ENCODE measurements at places on chromosomes 6 and 20.
A peak's percentile ranks its signal among the peaks of the same experiment; 100 is the strongest.

DNA sequence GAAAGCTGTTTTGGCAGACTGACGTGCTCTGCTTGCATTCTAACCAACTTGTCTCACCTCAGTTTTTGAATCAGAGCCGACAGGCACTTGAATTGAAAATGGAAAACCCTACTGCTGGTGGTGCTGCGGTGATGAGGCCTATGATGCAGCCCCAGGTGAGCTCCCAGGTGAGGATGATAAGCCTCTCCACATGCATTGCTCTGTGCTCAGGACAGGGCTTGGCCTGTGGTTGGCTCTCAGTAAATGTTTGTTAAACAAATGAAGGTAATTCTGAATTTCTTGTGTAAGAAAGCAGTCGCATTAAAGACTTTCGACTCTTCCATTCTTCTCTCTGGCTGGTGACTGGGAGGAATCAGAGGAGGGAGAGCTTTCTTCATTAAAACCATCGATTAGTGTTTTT is 136.3 kb downstream of the SULF2 start:
- no peak for DNase-seq

DNA sequence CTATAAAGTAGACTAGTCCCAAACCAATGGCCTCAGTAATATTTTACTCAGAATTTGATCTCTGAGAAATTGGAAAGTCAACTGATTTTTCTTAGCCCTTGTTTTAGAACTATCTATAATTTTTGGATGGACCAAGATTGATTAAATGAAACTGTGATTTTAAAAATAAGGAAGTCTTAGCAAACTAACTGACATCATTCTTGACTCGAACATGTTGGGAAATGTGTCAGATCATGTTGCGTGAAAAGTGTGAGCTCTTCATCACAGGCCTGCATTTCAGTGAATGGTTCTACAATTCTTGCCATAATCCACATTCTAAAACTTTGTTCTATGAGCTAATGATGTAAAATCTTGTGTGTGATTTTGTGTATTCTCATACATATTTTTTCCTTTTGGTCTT is 11.0 kb downstream of the TNFAIP3 start:
- no peak for DNase-seq

DNA sequence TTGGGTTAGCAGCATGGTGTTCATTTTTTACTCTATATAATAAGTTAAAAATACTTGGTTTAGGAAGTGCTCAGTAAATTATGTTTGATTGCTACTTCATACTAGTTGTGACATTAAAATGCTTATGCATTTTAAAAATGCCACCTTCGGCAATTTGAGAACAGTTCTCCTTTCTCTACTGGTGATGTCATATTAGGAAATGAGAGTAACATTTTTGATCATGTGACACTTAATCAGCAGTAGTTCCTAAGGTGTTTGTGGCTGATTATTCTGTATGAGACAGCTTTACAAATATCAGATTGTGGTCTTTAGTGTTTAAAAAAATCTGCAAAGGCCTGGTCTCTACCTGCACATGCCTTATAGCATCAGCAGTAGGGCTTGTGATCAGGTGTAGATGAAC is 4.4 kb downstream of the GZF1 start:
- DNase-seq = no peak

DNA sequence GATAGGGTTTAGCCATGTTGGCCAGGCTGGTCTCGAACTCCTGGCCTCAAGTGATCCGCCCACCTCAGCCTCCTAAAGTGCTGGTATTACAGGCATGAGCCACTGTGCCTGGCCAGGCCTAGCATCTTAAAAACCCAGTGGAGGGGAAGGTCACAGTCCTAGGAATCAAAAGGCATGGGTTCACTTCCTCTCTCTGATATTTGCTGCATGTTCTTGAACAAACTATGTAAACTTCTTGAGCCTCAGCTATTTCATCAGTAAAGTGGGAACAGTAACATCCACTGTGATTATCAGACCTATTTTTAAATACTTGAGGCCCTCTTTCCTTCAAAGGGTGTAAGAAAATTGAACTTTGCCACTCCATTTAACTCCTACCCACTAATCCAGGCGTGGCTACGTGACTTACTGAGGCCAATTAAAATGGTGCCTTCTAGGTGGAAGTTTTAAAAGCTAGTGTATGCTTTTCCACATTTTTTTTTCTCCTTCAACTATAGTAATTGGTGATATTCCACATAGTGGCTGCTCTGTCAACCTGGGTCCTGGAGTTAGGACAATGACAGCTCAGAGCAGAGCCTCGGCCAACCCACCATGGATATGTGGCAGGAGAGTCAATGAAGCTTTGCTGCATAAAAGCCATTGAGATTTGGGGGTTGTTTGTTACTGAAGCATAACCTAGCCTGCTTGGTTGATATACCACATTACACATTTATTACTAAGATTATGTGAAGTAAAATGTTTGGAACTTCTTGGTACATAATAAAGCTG is 32.2 kb upstream of the IER3 start:
- no peak for DNase-seq

- no peak for DNase-seq
Observed at GRCh38 chr6:106125925-106126435, 39.8 kb downstream of the PRDM1 start.

DNA sequence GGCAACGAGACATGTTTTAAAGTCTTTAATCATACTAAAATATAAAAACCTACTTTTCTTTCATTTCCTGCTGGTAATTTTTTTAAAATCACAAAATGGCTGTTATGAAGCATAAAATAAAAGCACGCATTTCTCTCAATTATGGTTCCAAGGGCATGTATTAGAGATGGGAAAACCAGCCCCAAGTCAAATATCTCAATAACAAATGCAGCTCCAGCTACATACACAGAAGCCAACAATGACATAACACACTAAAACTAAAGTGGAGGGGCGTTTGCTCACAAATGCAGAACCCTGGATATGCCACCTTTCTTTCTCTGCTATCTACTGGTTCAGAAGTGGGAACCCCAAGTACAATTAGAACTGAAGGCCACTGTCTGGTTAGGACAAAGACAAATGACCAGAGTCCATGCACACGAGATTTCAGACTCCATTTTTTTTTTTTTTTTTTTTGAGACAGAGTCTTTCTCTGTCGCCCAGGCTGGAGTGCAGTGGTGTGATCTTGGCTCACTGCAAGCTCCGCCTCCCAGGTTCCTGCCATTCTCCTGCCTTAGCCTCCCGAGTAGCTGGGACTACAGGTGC is 27.8 kb downstream of the EZR start:
- no peak for DNase-seq

GRCh38 chr20:54704032-54704635 is 228.7 kb downstream of the DOK5 start:
- no peak for DNase-seq

DNA sequence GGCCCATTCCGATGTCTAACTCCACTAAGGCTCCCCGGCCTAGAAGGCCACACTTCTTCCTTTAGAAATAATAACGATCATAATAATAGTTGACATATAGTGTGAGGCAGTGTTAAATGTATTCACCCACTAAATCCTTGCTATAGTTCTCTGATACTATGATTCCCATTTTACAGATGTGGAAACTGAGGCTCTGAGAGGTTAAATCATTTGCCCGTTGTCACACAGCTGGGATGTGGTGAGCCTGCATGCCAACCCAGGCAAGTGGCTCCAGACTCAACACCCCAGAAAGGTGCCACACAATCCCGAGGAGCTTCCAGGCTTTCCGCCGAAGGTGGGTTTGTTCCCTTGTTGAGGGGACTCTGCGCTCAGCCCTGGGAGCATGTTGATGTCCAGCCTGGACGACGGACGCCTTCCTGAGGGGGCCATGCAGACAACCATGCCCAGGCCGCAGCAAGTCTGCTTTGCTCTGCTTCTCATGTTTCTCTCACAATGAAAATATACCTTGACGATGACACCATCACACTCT is 104.6 kb upstream of the CDYL start:
- DNase-seq = no peak

DNA sequence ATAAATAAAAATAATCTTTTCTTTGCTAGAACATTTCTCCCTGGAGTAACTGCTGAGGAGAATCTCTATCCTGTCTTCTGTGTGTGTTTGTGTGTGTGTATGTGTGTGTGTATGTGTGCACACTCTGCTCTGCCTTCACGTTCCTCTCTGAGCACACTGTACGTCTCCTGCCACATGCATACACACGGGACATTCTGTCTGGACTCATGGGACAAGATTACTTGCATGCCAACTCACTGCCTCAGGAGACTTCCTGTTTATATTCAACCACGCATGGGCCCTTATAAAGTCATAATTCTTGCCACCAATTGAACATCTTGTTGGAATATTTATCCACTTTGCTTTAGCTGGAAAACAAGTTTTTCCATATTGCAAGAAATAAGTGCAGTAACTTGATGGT is 930.6 kb downstream of the KIF16B start:
- no peak for DNase-seq

DNA sequence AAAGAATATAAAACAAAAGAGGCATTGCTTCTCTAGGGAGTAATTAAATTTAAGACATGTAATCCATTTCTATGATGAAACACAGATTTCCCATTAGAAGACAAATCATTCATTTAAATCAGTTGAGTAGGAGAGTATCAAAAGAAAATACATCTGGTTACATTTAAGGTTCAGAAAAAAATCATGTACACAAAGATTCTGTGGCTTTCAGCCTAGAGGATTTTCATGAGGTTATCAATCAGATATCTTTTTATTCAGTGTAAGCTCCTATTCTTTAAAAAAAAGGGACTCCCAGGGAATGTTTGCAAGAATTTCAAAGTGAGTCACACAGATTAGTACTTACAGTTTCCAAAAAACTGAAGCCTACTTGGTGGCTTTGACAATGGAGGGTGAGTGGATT is 24.9 kb downstream of the COL21A1 start:
- no peak for DNase-seq

GRCh38 chr6:43715056-43715788 is 27.6 kb upstream of the MRPS18A start:
- DNase-seq = no peak

DNA sequence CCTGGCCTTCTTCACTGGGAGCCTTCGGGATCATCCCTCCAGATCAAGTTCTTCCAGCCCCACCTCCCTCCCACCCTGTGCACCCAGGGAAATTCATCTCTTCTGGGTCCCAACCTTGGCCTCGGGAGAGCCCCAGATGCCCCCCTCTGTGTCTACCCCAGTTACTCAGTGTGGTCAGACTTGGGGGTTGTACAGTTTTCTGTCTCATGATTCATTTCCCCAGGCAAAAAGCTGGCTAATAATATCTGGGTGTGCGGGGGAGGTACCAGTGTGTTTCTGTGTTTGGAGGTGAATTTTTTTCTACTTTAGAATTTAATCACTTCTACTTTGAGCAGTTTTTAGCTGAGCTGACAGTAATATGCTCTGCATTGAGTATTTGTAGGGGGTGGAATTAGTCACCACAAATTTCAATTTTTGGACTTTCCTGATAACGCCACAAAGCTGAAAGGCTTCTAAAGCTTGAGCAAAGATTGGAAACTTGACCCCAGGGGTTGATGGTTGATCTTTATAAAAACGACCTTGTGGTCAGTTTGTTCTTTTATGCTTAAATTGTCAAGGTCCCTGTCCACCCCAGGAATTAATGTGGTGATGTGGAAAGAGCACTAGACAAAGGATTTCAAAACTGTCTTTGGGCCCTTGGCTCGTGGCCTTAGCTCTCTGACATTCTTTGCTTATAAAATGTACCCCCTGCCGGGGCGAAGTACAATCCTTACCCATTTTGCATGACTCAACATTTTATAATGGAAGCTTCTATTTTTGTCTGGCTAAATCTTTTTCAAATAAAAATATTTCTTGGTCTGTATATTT is 284.7 kb upstream of the TAB2 start:
- DNase-seq = peak; percentile 27

DNA sequence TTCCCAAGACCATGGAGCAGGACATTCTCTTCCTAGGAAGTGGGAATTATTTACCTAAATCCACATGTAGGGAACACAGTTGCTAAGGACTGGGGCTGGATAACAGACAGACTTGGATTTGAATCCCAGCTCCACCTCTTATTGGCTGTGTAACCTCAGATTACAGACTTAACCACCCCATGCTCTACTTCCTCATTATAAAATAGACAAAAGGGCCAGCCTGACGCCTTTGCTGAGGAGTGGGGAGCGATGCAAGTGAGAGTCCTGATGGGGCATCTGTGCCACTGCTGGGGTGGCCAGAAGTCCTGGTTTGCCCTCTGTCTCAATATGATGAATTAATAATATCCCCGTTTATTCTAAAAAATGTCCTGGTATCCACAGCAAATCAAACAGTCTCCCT is 46.8 kb downstream of the SPATA2 start:
- DNase-seq = no peak

DNA sequence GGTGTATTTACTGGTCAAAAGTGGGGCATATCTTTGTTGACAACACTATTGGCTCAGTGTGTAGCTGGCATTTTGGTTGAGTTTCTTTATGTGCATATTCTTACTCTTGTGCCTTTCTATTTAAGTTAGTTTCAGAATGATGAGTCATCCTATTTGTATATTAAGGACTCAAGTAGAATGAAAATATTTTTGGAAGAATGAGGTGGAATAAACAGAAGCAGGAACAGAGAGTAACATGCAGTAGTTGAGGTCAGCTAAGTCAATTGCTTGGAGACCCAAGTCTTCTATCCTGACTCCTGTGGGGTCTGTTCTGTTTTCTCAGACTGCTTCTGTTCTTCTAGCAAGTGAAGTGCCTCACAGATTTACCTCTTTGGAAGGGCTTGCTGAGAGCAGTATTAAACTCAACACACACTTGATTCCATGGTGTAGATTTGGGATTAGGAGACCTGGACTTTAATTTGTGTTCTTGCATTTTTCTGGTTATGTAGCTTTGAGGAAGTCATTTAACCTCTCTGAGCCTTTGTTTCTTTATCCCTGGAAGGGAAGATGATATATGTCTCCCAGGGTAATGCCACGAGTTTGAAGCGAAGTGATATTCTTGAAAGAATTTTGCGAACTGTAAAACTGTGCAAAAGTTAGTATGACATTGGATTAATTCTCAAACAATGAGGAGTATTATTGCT is 324.3 kb downstream of the QKI start:
- no peak for DNase-seq

DNA sequence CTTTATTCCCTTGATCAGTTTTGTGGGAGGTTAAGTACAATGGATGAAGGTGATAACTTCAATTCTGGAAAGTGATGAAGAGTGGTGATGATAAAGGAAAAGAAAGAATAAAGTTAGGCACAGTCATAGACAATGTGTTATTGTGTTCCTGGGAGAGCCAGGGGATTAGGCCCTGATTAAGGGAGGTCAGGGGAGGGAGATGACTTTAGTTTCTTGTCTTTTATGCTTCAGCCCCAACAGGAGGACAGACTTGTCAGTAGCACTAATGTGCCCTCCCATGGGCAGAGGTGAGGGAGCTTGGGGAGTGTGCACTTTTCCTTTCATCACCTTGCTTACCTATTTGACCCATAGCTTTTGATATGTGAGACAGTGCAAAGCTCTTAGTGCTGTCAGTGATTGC is 115.7 kb downstream of the CD109 start:
- DNase-seq = no peak

- no peak for DNase-seq
Observed at GRCh38 chr6:146300521-146300920, 243.1 kb upstream of the RAB32 start.

GRCh38 chr20:56626367-56627121 is 2.6 kb upstream of the TFAP2C start:
- DNase-seq = no peak

- DNase-seq = no peak
Observed at GRCh38 chr6:166251655-166252054, 56.5 kb downstream of the PRR18 start.
